ENCODE measurements at places on chromosomes 13 and 19. TPM values are rescaled to one million over a fixed set of nuclear protein-coding genes. Genes with fewer than 3 reads are reported as not detected.

Gene GPR183
- total RNA-seq, result 0.06 TPM

Gene SAE1
- 289 TPM for total RNA-seq

Gene CCDC70
- total RNA-seq, result not detected

Gene HIPK4
- total RNA-seq, result under 0.01 TPM

Gene RANBP3
- total RNA-seq, result 64.5 TPM

Gene KLK10
- total RNA-seq, result not detected

Gene SIGLEC12
- not detected for total RNA-seq

DNA sequence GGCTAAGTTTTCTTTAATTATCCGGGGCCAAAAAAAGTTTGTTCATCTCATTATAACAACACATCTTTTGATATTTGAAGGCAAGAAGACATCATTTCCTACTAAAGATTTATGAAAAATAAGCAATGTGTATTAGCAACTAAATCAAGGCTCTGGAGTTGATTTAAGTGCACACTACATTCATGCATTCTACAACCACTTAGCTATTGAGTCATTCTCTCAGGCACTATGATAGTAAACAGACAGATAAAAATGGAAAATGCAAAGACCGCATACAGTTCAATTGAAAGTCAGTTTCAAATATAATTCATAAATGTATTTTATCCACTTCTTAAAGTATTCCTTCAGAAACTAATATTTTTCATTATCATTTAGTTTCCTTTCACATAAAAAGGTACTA, 1395.2 kb downstream of the PCDH9 start:
- no peak for DNase-seq

DNA sequence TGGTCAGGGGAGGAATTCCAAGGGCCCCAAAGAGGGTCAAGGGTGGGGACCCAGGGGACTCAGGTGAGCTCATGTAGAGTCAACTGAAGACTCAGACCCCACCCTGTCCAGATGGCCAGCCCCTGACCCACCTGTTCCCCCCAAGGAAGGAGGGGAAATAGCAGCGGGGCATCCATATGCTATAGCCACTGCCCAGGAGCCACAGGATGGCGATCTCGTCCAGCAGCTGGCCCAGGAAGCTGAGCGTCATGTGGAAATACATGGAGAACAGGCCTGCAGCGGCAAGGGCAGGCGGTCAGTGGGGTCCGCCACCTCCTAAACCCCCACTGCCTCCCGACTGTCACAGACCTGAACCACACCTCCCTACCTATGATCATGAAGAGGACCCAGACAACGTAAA, 21.4 kb downstream of the ACER1 start:
- DNase-seq, result no peak

- DNase-seq, result no peak
These were observed 278.3 kb downstream of the UQCRFS1 start for GRCh38 chr19:28934631-28935030.

DNA sequence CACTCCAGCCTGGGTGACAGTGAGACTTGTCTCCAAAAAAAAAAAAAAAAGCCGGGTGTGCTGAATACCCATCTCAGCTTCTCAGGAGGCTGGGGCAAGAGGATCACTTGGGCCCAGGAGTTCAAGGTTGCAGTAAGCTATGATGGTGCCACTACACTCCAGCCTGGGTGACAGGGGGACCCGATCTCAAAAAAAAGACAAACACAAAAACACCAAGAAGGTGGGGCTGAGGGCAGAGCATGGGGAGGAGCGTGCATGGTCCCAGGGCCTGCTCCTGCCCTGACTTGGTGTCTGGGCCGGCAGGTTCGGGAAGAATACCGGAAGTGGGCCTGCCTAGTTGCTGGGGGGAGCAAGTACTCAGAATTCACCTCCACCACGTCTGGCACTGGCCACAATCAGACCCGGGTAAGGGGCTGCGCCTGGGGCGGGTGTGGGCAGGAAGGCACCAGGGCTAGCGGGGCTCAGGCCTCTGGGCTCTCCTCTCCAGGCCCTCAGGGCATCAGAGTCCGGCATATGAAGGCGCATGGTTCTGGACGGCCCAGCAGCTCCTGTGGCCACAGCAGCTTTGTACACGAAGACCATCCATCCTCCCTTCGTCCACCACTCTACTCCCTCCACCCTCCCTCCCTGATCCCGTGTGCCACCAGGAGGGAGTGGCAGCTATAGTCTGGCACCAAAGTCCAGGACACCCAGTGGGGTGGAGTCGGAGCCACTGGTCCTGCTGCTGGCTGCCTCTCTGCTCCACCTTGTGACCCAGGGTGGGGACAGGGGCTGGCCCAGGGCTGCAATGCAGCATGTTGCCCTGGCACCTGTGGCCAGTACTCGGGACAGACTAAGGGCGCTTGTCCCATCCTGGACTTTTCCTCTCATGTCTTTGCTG, 11.3 kb downstream of the DDX39A start:
- no peak for DNase-seq

DNA sequence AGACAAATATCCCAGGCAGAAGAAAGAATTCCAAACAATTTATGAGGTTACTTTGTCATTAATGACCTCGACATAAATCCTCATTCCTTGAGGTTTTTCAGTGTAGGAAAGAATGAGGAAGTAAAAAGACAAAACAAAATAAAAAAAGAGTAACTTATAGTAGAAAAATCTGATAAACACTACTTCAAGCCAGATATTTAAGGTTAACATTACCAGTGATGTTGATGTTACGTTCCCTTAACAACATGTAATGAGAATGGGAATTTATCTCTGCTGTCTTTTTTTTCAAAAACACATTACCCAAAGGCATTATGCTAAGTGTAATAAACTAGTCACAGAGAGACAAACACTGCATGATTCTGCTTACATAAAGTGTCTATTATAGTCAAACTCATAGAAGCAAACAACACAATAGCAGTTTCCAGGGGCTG, 935.1 kb downstream of the SLITRK1 start:
- no peak for DNase-seq

GRCh38 chr13:109332506-109333499, 453.6 kb downstream of the IRS2 start:
- no peak for DNase-seq

GRCh38 chr19:5064896-5065295, 96.0 kb downstream of the KDM4B start:
- no peak for DNase-seq

DNA sequence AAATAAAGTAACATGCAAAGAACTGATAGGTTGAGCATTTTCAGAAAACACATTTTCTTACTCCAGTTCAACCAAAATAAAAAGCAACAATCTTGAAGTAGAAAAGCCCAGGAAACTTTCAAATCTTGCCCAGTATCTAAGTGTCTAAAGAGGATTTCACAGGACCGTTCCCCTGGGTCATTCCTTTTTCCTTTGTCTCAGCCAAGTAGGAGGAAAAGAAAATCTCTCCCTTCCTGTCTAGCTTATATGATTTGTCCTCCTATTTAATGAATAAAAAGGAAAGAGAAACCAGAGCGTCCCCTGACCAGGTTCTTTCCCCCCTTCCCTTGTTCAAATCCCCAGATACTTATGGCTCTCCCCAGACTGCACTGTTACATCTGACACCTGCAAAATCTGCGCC, 248.0 kb downstream of the KCTD12 start:
- DNase-seq, result no peak

- no peak for DNase-seq
These were observed 43.1 kb downstream of the SUGP2 start for GRCh38 chr19:18990128-18990708.

DNA sequence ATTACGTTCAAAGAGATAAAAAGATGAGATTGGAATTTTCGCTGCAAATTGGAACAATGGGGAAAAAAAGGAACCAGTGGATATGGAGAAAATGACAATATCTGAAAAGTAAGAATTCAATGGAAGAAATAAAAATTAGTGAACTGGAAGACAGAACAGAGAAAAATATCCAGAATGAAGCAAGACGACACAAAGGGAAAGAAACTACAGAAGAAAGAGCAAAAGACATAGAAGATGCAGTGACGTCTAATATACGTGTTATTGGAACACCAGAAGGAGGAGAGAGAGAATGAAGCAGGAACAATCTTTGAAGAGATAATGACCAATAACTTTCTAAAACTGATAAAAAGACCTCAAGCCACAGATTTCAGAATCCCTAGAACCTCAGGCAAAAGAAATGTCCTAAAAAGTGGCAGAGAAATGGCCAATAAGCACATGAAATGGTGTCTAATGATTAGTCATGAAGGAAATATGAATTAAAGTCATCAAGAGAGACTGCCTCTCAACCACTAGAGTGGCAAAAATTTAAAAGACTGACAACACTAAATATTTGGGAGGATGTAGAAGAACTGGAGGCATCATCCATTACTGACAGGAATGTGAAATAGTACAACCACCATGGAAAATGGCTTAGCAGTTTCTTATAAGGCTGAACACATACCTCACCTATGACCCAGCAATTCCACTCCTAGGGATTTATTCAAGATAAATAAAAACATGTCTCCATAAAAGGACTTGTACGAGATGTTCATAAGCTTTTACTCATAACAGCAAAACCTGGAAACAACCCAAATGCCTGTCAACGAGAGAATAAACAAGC, 56.5 kb downstream of the GADD45B start:
- peak; percentile 51 for DNase-seq

DNA sequence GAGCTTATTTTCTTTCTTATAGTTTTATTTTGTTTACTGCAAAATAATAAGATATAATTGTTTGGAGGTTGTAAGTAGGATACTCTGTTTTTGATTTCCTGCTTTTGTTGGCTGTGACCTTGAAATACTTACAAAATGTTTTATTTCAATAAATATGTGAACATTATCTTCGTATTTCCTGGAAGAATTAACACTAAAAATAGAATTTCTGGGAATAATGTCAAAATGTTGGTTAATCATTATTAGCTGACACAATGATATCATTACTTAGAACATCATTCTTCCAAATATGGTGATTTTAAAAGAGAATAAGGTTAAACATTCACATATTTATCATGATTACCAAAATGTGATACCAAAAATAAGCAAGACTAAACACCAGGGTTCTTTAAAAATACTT, 1148.6 kb upstream of the PRR20A start:
- DNase-seq, result no peak

DNA sequence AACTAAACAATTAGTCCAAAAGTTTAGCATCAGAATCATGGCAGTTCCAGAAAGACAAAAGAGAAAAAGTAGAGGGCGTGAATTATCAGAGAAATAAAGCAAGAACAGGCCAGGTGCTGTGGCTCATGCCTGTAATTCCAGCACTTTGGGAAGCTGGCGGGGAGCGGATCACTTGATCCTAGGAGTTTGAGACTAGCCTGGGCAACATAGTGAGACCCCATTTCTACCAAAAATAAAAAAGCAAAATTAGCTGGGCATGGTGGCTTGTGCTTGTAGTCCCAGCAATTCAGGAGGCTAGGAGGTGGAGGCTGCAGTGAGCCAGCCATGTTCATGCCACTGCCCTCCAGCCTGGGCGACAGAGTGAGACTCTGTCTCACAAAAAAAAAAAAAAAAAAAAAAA, 18.4 kb downstream of the ARL11 start:
- no peak for DNase-seq

DNA sequence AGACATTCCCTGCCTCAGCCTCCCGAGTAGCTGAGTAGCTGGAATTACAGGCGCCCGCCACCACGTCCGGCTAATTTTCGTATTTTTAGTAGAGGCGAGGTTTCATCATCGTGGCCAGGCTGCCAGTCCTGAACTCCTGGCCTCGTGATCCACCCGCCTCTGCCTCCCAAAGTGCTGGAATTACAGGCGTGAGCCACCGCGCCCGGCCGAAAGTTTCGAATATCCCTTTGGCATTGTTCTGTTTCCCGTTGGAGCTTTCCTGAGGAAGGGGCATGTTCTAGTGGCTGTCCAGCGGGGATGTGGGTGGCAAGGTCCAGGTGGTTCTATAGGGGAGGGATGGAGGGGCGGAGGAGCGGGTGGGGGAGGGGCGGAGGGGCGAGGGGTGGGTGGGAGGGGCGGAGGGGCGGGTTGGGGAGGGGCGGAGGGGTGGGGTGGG, 2.1 kb upstream of the BSG start:
- no peak for DNase-seq

GRCh38 chr13:44169018-44169911, 204.4 kb upstream of the SERP2 start:
- DNase-seq, result no peak

GRCh38 chr19:5352229-5352763, 11.7 kb upstream of the PTPRS start:
- peak; percentile 56 for DNase-seq

GRCh38 chr13:111857846-111858560, 208.9 kb upstream of the SOX1 start:
- DNase-seq, result no peak

DNA sequence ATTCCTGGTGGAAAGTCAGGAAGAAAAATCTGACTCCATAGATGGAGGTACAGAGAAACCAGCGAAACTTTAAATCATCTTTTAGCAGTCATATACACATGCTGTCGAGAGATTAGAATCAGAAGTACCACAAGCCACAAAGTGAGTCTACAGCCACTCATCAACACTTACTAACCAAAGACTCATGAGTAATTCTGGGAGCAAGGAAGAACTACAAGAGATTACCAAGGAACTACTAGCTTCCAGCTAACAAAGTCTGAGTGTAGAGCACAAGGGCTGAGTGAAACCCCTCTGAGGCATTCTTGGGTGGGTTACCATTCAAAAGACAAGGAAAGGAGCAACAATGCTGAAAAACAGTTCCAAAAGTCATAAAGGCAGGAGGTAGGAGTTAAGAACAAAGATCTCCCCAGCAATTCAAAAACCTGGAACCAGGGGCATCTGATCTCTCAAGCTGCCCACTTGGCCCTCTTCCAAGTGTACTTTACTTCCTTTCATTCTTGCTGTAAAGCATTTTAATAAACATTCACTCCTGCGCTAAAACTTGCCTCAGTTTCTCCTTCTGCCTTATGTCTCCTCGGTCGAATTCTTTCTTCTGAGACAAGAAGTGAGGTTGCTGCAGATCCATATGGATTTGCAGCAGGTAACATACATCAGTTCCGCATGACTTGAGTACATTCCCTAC, 13.0 kb downstream of the RBM26 start:
- DNase-seq, result peak; percentile 63

GRCh38 chr19:38649305-38650171, 2.1 kb downstream of the ACTN4 start:
- DNase-seq, result peak; percentile 53

GRCh38 chr13:29810145-29810742, 40.2 kb downstream of the UBL3 start:
- DNase-seq, result no peak
